NCI-H524 (cell line): ENCODE measurements at places on chromosomes 16 and 17.

- no peak for DNase-seq
Observed at GRCh38 chr16:77336637-77337036, 98.2 kb downstream of the ADAMTS18 start.

DNA sequence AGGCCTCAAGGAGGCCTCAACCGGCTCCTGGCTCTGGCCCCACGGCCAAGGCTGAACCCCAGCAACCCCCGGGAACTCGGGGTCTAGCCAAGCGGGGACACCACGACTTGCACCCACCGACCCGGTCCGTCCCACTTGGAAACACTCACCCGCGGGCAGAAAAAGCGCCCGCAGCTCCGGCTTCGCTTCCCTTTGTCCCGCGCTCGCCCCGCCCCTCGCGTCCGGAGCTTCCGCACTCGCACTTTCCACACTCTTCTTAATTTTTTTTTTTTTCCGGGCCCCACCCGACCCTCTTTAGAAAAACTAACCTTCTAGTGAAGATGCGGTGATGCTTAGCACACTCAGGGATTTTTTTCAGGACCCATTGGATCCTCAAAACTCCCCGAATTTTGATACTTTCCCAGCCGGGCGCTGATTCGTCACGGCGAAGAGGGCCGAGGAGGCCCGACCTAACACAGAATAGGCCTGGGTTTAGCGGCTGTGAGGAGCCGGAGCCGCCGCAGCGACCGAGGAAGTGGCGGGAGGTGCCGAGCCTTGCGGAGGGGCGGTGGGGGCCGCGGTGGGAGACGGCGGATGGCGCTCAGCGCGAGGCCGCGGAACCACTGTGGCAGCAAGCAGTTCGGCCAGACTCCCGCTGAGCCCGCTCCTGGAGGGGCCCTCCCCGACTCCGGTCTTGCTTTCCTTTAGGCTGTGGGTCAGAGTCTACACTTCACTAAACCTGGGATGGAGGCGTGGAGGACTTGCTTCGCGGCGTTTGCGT lies at the start of gene SMARCE1:
Gene SMARCE1, minus strand, starts transcription at position 195 of the 760 bp plus-strand sequence. CDS start 2,016 bp downstream, outside the sequence.
- DNase-seq, result peak; percentile 46

DNA sequence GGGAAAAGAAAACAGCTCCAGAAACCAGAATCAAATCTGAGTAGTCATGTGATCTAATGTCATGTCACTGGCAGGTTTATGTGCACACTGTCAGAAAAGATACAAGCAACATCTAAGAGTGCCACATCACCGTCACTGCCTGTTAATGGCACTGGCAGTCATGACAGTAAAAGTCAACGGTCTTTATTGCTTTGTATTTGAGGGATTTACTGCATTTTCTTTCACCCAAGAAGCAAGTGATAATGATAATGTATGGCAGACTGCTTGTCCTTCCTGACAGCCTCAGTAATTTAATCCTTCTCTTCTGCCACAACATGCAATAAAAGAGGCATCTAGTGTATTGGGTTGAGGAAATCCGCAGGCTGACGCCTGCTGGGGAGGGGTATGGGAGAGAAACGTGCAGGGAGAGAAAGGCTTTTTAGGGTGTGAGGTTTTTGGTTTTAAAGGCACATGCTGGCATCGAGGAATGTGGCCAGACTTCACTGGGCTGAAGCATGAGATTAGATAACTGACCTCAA lies 92.4 kb downstream of the RPGRIP1L start:
- no peak for DNase-seq

DNA sequence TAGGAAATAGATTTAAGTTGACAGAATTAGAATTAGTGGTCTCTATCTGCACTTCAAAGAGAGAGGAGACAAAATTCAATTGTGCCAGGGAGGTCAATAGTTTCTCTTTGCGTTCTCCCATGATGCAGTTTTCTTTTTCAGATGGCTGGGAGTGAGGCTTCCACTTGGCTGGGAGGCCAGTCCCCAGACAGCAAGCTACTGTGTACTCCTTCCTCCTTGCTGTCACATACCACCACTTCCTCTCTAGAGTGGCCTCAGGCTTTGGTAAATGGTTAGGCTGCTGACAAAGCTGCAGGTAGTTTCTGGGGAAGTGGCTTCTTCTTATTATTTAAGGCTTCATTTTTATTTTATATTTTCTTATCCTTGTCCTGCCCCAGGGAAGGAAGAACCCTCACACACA lies 106.2 kb upstream of the HS3ST4 start:
- DNase-seq, result no peak

GRCh38 chr17:14336418-14336817 lies 35.5 kb downstream of the HS3ST3B1 start:
- no peak for DNase-seq

DNA sequence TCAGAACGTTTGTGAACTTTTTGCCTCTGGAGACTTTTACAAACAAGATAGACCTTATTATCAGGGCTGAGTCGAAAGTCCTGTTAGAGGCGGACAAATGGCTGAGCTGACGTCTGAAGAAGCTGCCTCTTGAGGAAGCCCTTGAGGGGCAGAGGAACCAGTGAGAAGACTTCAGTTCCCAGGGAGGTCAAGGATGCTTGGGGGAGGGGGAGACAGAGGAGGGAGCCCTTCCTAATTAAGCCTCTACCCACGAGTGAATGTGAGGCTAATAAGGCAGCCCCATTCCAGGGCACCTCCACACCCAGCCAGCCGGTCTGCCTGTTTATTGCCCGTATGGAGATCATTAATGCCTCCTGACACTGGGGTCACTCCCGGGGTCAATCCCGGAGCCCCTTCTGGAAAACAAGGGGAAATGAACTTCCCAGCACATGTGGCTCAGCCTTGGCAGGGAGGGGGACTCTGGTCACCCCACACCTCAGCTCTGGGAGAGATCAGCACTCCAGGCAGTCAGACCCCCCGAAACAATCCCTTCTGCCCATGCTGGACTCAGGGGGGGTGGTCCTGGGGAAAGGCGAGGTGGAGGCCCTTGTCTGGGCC lies 9.2 kb upstream of the TBX4 start:
- DNase-seq, result no peak

- DNase-seq, result no peak
Observed at GRCh38 chr16:35011-35677, 18.3 kb downstream of the POLR3K start.

DNA sequence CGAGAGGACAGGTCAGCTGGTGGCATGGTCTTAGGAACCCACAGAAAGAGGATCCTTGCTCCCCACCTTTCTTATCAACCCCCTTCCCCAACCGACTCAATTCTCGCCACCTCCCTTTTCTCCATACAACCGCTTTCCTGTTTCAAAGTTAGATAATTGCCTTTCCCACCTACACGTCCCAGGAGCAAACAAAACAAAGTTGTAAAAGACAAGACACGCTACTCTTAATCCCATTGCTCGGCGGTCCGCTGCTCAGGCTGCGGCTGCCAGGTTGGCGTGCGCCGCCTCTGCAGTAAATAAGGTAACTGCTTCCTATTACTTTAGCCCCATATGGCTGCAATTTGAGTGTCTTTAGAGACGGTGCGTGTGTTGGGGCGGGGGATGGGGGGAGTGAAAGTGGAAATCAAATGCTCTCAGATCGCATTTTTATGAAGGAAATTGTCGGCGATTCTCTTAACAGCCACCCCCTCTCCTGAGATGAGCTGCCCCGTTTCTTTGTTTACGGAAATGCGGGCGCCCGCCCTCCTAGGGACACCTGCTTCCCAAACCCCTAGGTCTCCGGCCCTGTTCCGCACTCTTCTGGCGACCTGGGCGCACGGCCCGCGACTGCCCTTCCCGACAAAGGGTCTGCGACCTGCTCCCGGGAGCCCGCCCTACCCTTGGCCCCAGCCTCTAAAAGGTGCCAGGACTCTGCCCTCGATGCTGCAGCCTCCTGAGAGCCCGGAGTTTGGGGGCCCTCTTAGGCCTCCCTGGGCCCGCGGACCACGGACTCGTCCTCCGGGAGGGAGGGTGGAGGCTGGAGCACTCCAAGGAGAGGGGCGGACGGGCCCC lies 3.7 kb upstream of the CBX8 start:
- DNase-seq, result peak; percentile 91

- no peak for DNase-seq
Observed at GRCh38 chr16:21645261-21645721, 7.1 kb downstream of the IGSF6 start.

- DNase-seq, result peak; percentile 44
Observed at GRCh38 chr16:49338611-49339265, 34.9 kb upstream of the C16orf78 start.

- no peak for DNase-seq
Observed at GRCh38 chr17:66187718-66188117, 4.2 kb downstream of the CEP112 start.

GRCh38 chr17:19341641-19342610 lies 20.6 kb downstream of the B9D1 start:
- DNase-seq, result peak; percentile 29

GRCh38 chr17:2892305-2892971 lies 96.2 kb downstream of the RAP1GAP2 start:
- no peak for DNase-seq

DNA sequence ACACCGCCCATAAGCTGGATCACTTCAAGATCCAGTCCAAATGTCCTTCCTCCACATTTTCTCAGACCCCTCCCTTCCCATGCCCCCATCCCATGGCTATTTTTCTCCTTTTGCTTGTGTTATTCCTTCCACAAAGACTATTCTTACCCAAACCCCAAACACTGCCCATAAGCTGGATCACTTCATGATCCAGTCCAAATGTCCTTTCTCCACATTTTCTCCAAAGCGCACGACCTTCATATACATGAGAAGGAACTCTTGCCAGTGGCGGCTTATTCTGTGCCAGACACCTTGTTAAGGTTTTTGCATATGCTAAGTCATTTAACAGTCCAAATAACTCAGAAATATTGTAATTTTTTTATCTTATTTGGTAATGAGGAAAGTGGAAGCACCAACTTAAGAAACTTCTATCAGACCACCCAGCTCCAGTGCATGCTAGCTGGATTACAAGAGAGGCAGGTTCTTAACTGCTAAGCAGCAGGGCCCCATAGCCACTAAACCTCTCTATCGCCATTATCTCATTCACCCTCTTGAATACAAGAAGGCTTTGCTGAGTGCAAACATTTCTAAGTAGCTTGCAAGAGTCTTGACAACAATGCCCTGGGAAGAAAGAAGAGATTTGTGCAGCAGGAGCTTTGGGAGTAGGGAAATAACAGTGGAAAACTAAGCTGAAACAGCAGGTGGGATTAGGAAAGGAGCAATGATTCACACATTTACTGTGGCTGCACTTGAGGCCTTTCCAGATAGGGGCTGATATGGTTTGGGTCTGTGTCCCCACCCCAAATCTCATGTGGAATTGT lies 428.2 kb upstream of the MAF start:
- no peak for DNase-seq

- DNase-seq, result no peak
Observed at GRCh38 chr16:583815-584591, 5.9 kb upstream of the RAB40C start.

DNA sequence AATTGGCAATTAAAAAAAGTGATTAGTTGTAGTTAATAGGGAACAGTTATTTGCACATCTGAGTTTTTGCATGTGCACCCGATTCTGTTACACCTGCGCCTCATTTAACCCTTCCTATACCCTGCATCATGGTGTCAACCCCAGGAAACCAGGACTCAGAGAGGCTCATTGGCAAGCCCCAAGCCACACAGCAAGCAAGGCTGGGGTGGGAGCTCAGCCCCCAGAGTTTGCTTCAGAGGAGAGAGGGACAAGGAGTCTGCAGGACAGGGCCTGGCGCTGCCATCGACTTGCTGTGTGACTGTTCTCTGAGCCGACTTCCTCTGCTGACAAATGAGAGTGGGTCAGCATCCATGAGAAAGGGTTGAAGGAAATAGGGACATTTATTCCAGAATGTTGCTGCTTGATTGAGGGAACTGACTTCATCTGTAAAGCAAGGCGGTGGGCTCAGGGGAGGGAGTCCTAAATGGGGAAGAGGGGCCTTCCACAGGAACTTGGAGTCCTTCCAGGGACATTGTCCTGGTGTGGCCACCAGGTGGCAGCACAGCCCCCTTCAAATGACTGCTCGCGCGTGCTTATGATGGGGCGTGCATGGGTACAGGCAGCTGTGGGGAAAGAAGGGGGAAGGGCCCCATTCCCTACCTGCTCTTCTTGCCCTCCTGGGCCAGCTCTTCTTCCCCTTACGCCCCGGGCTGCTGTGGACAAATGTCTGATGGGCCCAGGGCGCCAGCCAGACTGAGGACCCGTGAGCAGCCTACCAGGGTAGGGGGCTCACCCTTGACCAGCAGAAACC lies 51.6 kb downstream of the NT5M start:
- DNase-seq, result peak; percentile 80

- DNase-seq, result no peak
Observed at GRCh38 chr16:49964316-49964715, 60.7 kb upstream of the CNEP1R1 start.

DNA sequence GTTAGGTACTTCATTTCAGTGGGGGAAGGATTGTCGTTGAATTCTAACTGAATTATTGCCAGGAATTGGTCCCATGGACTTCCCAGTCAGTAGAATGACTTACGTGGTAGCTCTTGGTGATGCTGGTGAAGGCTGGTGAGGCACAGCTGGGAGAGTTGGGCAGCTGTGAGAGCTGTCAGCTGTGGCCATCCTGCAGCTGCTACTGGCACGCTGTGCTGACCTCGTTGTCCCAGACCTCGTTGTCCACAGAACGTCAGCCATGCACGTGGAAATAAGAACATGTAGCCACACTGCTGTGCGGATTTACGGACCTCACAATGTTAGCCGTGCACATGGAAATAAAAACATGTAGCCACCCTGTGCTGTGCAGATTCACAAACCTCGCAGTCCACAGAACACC lies 102.3 kb downstream of the NPIPB11 start:
- no peak for DNase-seq

DNA sequence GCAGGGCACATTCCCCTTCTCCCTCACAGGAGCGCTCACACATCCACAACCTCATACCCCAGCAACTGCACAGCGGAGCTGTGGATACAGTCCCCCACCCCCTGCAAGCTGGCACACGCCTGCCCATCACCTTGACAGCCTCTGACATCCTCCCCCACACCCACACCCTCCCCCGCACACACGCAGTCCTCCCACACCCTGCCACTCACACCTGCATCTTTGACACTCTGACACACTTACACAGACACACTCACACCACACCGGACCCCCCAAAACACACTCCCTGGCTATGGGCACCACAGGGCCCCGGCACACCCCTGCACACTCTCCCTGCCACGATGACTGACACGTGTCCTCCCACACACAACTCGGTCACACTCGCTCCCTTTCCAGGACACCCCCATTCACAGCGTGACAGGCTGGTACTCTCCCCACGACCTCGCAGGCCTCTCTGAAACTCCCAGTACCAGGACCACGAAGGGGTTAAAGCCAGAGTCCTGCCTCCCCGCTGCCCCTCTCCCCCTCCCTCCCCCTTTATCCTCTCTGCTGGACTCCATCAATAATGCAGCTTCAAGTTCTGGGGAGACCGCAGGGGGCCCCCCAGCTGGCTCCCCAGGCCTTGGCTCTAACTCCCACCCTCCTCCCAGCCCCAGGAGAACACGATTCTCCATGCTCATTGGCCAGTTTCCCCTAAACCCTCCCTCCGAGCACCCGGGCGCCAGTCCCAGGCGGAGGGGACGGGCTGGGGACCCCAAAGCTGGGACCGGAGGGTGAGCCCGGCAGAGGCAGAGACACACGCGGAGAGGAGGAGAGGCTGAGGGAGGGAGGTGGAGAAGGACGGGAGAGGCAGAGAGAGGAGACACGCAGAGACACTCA lies at the start of gene PPP1R1B:
Gene PPP1R1B, plus strand, starts transcription at position 782 of the 876 bp plus-strand sequence. CDS start 441 bp downstream, outside the sequence.
- no peak for DNase-seq

- no peak for DNase-seq
Observed at GRCh38 chr17:71484546-71484945, 636.3 kb upstream of the SOX9 start.
